ENCODE measurements at places on chromosomes 1 and 21. TPM values are rescaled to one million over a fixed set of nuclear protein-coding genes. Genes with fewer than 3 reads are reported as not detected.

Gene TRIM63
- 0.19 TPM for polyA plus RNA-seq

Gene FCGR2B
- polyA plus RNA-seq = 2.7 TPM

Gene GPR61
- not detected for polyA plus RNA-seq

Gene NKAIN1
- 0.16 TPM for polyA plus RNA-seq

Gene DCST1
- polyA plus RNA-seq = 0.29 TPM

Gene KIF21B
- polyA plus RNA-seq = 0.71 TPM

Gene CELA2B
- not detected for polyA plus RNA-seq

All from esophagus (tissue), 2 donors.